Stimulated activated effector memory CD8-positive, alpha-beta T cell treated with anti-CD3 and anti-CD28 coated beads, Interleukin-12 subunit alpha, Interleukin-12 subunit beta, amount 100 ng/mL, for 72 hours (primary cell): ENCODE measurements at places on chromosomes 5 and 9.

GRCh38 chr5:9445826-9446388 lies 100.0 kb downstream of the SEMA5A start:
- no peak for DNase-seq

DNA sequence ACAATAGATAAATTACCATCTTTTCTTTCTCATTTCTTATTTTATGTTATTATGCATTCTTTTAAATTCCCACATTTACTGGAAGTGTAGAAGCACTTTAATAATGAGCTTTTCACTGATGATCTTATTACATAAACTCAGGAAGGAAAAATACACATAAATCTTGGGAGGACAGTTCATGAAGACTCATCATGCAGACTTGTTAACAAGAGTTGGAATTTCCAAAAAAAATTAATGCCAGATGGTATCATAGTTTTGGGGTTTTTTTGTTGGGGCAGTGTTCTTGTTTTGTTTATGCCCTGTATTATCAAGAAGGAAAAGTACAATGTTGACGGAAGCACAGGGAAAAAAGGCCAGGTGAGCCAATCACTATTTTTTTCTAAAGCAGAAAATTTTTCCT lies 35.1 kb downstream of the CEMIP2 start:
- no peak for DNase-seq

- no peak for DNase-seq
Measured at GRCh38 chr5:118529361-118530144, 458.8 kb downstream of the DTWD2 start.

GRCh38 chr5:140115186-140115500 lies 1.2 kb downstream of the PURA start:
- no peak for DNase-seq

GRCh38 chr9:76911971-76912370 lies 6.1 kb upstream of the PRUNE2 start:
- no peak for DNase-seq

DNA sequence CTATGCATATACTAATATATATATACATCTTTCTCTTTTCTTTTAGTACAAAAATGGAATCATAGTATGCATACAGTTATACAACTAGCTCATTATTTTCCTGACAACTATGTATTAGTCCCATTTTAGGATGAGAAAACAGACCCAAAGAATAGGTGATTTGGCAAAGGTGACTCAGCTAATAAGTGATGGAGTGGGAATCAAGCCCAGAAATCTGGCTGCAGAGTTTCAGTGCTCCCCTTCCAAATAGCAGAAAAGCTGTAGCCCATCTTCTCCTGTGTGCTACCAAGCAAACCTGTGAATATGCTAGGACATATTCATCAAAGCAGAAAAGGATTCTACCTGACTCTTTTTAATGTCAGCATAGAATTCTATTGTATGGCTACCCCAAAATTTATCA lies 114.7 kb downstream of the ARL15 start:
- DNase-seq = no peak

GRCh38 chr5:150153957-150154617 lies 1.6 kb downstream of the PDGFRB start:
- no peak for DNase-seq

DNA sequence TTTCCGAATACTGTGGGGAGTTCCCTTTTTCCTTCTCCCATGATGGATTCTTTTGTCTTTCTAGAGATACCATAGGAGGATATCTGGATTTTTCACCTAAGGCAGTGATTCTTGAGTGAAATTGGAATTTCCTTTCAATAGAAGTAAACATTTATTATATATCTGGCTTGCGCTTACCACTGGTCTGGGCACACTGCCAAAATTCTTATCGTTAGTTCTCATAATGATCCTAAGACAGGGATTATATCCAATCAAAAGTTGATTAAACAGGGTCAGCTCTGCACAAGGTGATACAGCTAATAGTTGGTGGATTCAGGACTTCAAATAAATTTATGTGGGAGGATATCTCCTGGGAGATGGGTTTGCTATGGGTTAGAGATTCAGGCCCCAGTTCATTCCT lies 9.6 kb downstream of the TLE4 start:
- no peak for DNase-seq

DNA sequence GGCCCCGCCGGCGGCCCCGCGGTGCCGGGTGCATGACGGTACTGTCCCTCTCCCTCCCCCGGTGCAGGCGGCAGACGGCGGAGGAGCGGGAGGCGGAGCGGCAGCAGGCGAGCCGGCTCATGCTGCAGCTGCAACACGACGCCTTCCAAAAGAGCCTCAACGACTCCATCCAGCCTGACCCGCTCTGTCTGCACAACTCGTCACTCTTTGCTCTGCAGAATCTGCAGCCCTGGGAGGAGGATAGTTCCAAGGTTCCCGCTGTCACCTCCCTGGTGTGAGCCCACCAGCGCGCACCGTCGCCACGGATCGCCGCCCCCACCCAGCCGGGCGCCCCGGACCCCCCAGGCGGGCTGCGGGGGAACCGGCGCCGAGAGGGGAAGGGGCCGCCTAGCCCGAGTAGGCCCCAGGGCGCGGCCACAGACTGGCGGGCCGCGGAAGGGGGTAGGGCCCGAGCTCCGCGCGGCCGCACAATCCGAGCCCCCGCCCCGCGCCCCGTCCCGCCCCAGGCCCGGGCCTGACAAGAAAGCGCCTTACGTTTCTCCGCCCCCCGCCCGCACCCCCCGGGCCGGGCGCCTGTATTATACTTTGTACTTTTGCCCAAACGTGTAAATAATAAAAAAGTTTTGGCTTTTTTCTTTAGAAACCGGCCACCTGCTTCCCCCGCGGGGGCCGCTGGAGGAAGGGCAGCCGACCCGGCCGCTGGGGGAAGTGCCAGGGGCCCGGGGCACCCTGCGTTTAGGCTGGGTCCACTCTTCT lies 2.5 kb downstream of the TLX3 start:
- DNase-seq = no peak

DNA sequence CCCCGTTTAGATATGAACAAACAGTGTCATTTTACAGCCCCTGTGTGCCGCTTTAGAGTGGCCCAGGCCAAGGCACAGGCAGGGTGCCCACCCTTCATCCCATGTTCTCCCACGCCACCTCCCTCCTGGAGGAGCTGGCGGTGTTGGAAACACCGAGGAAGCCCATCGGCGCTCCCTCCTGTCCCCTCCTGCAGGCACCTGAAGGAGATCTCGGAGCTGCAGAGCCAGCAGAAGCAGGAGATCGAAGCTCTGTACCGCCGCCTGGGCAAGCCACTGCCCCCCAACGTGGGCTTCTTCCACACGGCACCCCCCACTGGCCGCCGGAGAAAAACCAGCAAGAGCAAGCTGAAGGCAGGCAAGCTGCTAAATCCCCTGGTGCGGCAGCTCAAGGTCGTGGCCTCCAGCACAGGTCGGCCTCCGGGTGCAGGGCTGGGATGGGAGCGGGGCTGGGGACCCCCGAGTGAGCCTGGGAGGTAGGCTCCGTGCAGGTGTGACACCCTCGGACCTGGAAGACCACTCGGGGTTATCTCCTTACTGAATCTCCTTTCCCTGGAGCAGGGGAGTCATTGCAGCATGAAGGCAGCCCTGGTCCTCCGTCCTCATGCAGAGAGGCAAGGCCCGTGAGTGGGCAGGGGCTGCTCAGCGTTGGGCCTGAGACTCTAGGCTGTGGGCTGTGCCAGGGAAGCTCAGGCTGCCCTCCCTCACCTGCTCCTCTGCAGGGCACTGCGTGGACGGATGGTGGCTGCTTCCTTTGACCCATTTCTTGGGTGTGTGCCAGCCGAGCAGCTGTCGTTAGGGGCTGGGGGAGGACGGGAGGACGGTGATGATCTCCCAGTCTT lies 113.9 kb downstream of the WNK2 start:
- DNase-seq = no peak
